ENCODE measurements at places on chromosomes 2 and 18. TPM values are rescaled to one million over a fixed set of nuclear protein-coding genes. Genes with fewer than 3 reads are reported as not detected.
A peak's percentile ranks its signal among the peaks of the same experiment; 100 is the strongest.

The ABCG8 gene
- total RNA-seq: not detected

The RFX8 gene
- total RNA-seq: 1.0 TPM

The UGT1A4 gene
- total RNA-seq: not detected

GRCh38 chr2:12796657-12797056, 79.9 kb downstream of the TRIB2 start:
- H3K27ac ChIP-seq: no peak overlapping the region
- no peaks in the 10 kb centered on the region for H3K27me3 ChIP-seq
- no peak overlapping the region for H3K4me3 ChIP-seq

DNA sequence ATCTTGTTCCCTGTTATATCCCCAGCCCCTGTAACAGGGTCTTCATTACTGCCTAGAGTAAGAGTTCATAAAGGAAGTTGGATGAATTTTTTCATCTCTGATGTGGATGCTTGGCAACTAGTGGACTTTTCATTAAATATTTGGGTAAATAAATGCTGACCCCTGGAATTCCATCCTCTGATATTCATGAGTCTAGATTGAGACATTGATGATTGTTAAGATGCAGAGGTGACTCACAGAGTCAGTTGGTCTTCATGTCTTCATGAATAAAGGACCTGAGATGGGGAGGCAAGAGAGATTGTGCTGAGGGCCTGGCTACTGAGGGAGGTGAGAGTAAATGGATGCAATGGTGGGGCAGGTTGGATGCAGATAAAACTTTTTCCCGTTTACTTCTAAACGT, 132.7 kb upstream of the NT5C1B start:
- H3K27ac ChIP-seq: no peak overlapping the region
- no peaks in the 10 kb centered on the region for H3K36me3 ChIP-seq
- DNase-seq: no peak
- no peaks in the 10 kb centered on the region for H3K27me3 ChIP-seq

DNA sequence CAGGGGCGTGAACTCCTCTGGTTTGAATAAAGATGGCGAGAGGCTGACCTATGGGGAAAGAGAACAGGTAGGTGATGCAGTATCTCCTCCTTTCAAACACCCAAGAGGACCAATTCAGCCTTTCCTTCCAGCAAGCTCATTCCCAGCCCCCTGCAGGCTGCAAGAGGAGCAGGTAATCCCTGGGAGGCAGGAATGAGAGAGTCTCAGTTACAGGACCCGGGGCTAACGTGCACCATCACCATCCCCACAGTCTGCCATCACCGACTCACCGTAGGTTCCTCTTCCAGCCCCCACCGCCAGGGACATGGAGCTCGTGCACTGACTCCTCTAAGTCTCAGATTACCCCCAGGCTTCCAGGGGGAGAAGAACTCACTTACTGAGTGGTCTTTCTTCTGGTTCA, 26.7 kb downstream of the XDH start:
- no peak overlapping the region for H3K4me3 ChIP-seq
- H3K27me3 ChIP-seq: no peaks in the 10 kb centered on the region
- no peak for DNase-seq

DNA sequence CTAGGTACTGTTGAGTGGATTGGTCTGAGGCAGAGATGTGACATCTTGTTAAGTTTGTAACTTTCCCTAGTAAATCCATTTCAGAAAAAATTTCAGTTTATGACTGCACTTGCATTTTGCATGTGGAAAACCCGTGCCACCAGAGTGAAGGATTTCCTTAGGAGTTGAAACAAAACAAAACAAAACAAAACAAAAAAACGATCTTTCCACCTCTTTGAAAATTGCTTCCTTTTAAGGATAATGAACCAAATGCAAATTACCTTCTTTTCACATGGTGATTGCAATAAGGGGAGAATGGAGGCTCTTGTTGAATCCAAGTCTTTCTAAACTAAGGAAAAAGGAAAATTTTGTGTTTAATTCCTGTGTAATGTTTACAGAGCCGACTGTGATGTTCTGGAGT, 43.2 kb downstream of the PHLPP1 start:
- no peak overlapping the region for H3K4me3 ChIP-seq
- H3K4me1 ChIP-seq: no peaks in the 10 kb centered on the region
- no peak overlapping the region for H3K27ac ChIP-seq

GRCh38 chr2:48362515-48362914, 167.4 kb upstream of the STON1 start:
- H3K4me3 ChIP-seq: no peak overlapping the region
- H3K27ac ChIP-seq: no peak overlapping the region
- no peaks in the 10 kb centered on the region for H3K4me1 ChIP-seq
- no peak for DNase-seq
- H3K36me3 ChIP-seq: no peaks in the 10 kb centered on the region
- no peaks in the 10 kb centered on the region for H3K27me3 ChIP-seq

GRCh38 chr2:102110171-102110570, 32.4 kb upstream of the IL1R1 start:
- H3K27me3 ChIP-seq: no peaks in the 10 kb centered on the region
- no peak overlapping the region for H3K27ac ChIP-seq
- H3K36me3 ChIP-seq: no peaks in the 10 kb centered on the region
- no peaks in the 10 kb centered on the region for H3K4me1 ChIP-seq
- DNase-seq: no peak

- no peaks in the 10 kb centered on the region for H3K27me3 ChIP-seq
- H3K4me1 ChIP-seq: no peaks in the 10 kb centered on the region
- H3K4me3 ChIP-seq: no peak overlapping the region
- H3K27ac ChIP-seq: no peak overlapping the region
Observed at GRCh38 chr2:17892770-17893534, 14.5 kb downstream of the KCNS3 start.

DNA sequence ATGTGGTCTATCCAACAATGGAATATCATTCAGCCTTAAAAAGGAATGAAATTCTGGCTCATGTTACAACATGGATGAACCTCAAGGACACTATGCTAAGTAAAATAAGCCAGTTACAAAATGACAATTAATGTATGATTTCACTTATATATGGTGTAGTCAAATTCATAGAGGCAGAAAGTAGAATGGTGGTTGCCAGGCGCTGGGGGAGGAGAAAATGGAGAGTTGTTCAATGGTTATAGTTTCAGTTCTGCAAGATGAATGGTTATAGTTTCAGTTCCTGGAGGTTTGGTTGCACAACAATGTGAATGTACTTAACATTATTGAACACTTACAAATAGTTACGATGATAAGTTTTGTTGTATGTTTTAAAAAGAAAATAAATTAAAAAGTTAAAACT, 79.2 kb upstream of the IL1R2 start:
- DNase-seq: no peak
- no peak overlapping the region for H3K4me3 ChIP-seq
- no peaks in the 10 kb centered on the region for H3K4me1 ChIP-seq
- no peaks in the 10 kb centered on the region for H3K27me3 ChIP-seq

DNA sequence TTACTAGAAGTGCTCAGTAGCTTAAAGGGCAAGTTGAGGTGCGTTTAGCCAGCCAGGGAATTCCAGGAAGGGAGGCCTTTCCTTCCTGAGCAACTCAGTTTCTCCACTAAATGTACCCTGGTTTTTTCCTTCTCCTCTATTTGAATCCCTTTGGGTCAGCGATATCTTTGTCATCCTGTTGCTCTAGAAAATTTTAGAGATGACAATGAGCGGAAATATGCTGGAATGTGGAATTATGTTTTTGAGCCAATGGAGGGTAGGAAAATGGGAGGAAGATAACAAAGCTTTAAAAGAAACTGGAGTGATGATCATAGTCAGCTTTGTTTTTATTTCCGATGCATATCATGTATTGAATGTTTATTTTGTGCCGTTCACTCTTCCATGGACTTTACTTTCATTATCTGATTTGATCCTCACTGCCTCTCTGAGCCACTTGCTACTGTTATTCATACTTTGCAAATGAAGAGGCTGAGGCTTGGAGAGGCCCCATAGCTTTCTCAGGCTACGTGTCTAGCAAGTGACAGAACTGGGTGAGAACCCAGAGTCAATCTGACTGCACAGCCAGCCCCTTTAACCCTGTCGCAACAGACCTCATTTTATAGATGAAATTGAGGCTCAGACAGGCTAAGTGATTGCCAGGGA, 67.3 kb downstream of the NTSR2 start:
- peak; percentile 4 for DNase-seq
- no peaks in the 10 kb centered on the region for H3K36me3 ChIP-seq
- H3K4me1 ChIP-seq: no peaks in the 10 kb centered on the region
- no peak overlapping the region for H3K27ac ChIP-seq
- no peak overlapping the region for H3K4me3 ChIP-seq
